ENCODE measurements at places on chromosomes 5 and 9. TPM values are rescaled to one million over a fixed set of nuclear protein-coding genes. Genes with fewer than 3 reads are reported as not detected.

Gene CSF2
- 31.6 TPM for total RNA-seq

Gene PGM5
- 1.4 TPM for total RNA-seq

Gene MCTP1
- 9.0 TPM for total RNA-seq

Gene HSPA9
- 203 TPM for total RNA-seq

Gene ANKRD34B
- total RNA-seq: 0.05 TPM

Gene SPATA31A3
- not detected for total RNA-seq

Gene GCNT1
- 1.7 TPM for total RNA-seq

Gene CDKN2B-AS1
- 2.9 TPM for total RNA-seq

Gene SCGB3A2
- total RNA-seq: not detected

Gene RABL6
- total RNA-seq: 99.9 TPM

Gene GDA
- 0.05 TPM for total RNA-seq

Gene LRRC19
- not detected for total RNA-seq

Gene CCL28
- total RNA-seq: 0.87 TPM

Gene OR1K1
- total RNA-seq: not detected

Gene COL5A1
- 185 TPM for total RNA-seq

Gene WDR38
- total RNA-seq: not detected

Gene ARL15
- total RNA-seq: 30.1 TPM

Gene MOB3B
- 0.47 TPM for total RNA-seq

Gene FBP2
- total RNA-seq: not detected

Gene FAM163B
- not detected for total RNA-seq

Gene BAAT
- total RNA-seq: not detected

Gene ZDHHC11
- 0.70 TPM for total RNA-seq

Gene CER1
- total RNA-seq: not detected

Gene SPINK1
- not detected for total RNA-seq

Gene DOCK2
- total RNA-seq: 1.2 TPM

Gene ADRB2
- 0.70 TPM for total RNA-seq

Gene ADAMTS6
- total RNA-seq: 27.2 TPM

Gene ITK
- total RNA-seq: not detected

Gene SIMC1
- 13.1 TPM for total RNA-seq

Gene C5
- total RNA-seq: 1.7 TPM

Gene CNTNAP3B
- 51.5 TPM for total RNA-seq

Gene TMEM252
- total RNA-seq: not detected

Gene GOLGA2
- total RNA-seq: 62.4 TPM

Gene SLC46A2
- not detected for total RNA-seq

Gene ZNG1C
- 21.6 TPM for total RNA-seq

Gene BTNL3
- total RNA-seq: not detected

Gene GCNT4
- total RNA-seq: 0.41 TPM

Gene ABCA1
- total RNA-seq: 36.5 TPM

Gene C9orf153
- not detected for total RNA-seq

Gene CCDC192
- total RNA-seq: not detected

Gene BICD2
- total RNA-seq: 51.4 TPM

Gene LVRN
- 0.41 TPM for total RNA-seq

Gene MOCS2
- 38.0 TPM for total RNA-seq

Gene IL3
- total RNA-seq: not detected

Gene TRIO
- total RNA-seq: 304 TPM

Gene ASTN2
- 7.6 TPM for total RNA-seq

Gene ADAMTSL2
- total RNA-seq: 0.05 TPM

Gene MYORG
- 14.2 TPM for total RNA-seq

Gene NFIL3
- 8.6 TPM for total RNA-seq

Gene OTP
- total RNA-seq: not detected

Gene SAPCD2
- total RNA-seq: 6.1 TPM

Gene PCDHA6
- 0.58 TPM for total RNA-seq

Gene CNTLN
- 3.9 TPM for total RNA-seq

Gene ADGRD2
- not detected for total RNA-seq

Gene KLF9
- 23.7 TPM for total RNA-seq

Gene CEL
- total RNA-seq: 0.99 TPM

Gene PIP5KL1
- total RNA-seq: 3.9 TPM
